ENCODE measurements at places on chromosomes 7 and 10.

DNA sequence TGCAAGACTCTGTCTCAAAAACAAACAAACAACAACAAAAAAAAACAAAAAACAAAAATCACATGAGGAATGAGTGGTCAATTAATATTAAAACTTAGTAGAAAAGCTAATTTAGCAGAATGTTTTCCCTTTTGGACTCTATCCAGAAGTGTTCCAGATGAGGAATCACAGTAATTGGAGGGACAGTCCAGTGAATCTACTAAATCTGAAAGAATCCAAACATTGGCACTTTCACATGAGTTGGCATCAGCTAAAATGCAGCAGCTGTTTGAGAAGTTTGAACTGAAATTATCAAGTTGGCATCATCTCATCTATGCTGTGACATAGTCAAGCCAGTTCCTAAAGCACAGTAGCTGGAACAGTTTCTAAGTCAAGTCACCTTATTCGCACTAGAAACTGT is 367.8 kb downstream of the PPP1R3A start:
- H3K4me1 ChIP-seq: peaks cover 13% of the 10 kb centered on the region
- H3K27me3 ChIP-seq: no peaks in the 10 kb centered on the region

- no peak overlapping the region for H3K4me3 ChIP-seq
- DNase-seq: no peak
- no peaks in the 10 kb centered on the region for H3K4me1 ChIP-seq
- no peaks in the 10 kb centered on the region for H3K27me3 ChIP-seq
- H3K27ac ChIP-seq: no peak overlapping the region
- no peaks in the 10 kb centered on the region for H3K36me3 ChIP-seq
These were observed 31.1 kb upstream of the YAE1 start for GRCh38 chr7:39535064-39535463.

- no peak overlapping the region for H3K4me3 ChIP-seq
- DNase-seq: no peak
- no peaks in the 10 kb centered on the region for H3K27me3 ChIP-seq
- H3K27ac ChIP-seq: no peak overlapping the region
- H3K36me3 ChIP-seq: no peaks in the 10 kb centered on the region
- H3K4me1 ChIP-seq: no peaks in the 10 kb centered on the region
These were observed 71.3 kb downstream of the MTPN start for GRCh38 chr7:135905858-135906257.

DNA sequence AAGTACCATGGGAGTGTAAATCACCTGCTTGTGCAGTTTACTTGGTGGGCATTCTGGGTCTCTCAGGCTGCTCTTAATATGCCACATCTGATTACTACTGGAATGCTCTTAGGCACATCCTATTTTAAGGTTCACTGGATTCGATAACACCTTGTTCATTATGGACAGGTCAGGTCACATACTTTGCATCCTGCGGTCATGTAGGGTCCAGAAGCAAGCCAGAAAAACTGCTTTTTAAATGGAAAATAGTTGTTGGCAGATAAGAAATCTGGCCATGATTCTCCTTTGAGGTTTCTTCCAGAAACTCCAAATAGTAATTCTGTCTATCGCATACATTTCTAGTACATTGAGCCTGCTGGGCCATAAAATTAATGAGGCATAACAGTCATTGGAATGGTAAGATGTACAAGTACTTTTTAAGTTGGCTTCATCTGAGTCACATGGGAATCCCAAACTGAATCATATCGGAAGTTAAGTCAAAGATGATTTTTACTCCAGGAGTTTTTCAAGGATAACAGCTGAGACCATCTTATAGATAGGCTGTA is 371.9 kb downstream of the LRRTM3 start:
- DNase-seq: no peak
- no peak overlapping the region for H3K27ac ChIP-seq
- no peaks in the 10 kb centered on the region for H3K36me3 ChIP-seq
- H3K4me3 ChIP-seq: no peak overlapping the region
- no peaks in the 10 kb centered on the region for H3K4me1 ChIP-seq

DNA sequence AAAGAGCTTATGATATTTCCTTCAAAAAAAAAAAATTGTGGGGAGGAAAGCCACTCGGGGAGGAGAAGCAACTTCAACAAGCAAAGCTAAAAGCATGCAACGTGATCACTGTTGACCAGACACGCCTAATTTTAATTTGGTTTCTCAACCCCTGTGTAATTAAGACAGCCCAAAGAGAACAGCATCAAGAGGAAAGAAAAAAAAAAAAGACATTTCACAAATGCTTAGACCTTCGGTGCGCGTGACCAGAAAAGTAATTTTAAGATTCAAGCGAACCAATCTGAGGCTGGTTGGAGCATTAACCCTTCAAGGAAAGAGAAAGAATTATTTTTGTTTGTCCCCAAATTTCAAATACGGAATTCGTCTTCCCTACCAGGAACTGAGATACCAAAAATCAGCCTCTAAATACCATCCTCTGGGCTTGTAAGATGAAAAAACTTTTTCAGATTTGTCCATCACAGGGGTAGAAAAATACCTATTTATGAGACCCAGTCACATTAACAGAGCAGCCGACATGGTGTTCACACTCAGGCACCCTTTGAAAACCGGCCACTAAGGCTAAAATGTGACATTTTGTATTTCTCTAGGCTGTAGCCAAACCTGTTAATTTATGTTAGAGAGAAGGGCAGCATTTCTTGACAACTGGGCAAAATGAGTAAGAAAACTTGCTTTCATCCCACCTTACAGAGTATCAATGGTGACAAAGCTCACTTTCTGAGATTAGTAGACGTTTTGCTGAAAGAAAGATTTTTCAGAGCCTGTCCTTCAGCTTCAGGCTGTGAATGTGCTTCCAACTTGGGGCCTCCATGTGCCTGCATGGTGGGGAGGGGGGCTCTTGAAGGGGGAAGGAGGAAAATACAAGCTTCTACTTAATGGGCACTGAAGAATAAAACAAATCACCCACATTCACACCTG is 179.9 kb upstream of the KLF14 start:
- no peak for DNase-seq
- H3K36me3 ChIP-seq: no peaks in the 10 kb centered on the region
- no peaks in the 10 kb centered on the region for H3K27me3 ChIP-seq
- peaks cover 64% of the 10 kb centered on the region for H3K4me1 ChIP-seq

All from kidney (tissue), 22 donors.